ENCODE measurements at places on chromosomes 5 and 9.

DNA sequence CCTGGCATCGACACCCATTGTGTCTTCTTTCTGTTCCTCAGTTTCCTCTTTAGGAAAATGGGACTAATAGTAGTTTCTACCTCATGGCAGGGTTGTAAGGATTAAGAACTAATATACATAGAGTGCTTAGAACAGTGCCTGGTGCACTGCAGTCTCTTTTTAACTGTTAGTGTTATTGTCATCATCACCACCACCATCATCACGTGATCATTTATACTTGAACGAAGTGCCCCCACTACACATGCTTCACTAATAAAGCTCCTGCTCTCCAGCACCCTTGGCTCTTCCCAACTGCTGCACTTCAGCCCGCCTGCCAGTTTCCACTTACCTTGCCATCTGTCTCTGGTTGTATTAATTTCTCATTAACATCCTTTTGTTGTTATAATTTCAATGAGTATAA lies 35.8 kb upstream of the MAST4 start:
- DNase-seq: no peak

DNA sequence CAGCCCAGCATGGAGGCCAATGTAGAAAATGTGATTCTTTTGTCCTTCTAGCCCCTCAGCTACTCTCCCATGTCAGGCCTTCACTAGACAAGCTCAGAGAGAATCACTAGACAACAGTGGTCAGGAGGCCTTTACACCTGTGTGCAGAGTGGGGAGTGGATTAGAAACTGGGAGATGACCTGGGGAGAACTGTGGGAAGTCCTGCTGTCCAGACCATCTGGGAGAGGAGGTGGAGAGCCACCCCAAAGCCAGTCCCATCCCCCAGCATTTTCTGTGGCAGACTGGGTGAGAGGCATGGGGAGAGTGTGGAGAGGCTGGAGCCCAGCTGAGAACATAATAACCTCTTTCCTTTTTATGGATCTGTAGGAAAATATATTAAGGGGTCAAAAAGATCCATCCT lies 452.0 kb upstream of the DMAC1 start:
- DNase-seq: no peak

- DNase-seq: no peak
Observed at GRCh38 chr9:89605465-89606048, 745 bp downstream of the GADD45G start.

- DNase-seq: no peak
Observed at GRCh38 chr5:133853646-133854365, 114.6 kb downstream of the C5orf15 start.

DNA sequence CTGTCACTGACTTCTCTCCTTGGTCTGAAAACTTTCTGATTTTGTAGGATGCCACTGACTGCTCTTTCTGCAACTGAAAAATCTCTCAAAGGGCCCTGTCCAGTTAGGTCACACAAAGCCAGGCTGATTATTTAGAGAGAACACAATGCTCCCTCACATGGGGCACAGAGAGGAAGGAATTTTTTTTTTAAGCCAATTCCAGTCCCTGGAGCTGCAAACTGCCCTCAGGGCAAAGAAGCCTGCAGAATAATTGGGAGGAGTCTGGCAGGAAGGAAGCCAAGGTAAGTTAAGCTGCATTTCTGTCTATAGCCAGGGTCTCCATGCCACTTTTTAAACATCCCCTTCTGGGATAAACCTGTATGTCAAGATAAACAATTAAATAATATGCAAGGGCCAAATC lies 305.5 kb downstream of the ZSWIM6 start:
- no peak for DNase-seq

GRCh38 chr9:128887914-128888350 lies 6.0 kb downstream of the LRRC8A start:
- no peak for DNase-seq

- no peak for DNase-seq
Observed at GRCh38 chr5:42680046-42680445, 76.6 kb upstream of the CCDC152 start.

DNA sequence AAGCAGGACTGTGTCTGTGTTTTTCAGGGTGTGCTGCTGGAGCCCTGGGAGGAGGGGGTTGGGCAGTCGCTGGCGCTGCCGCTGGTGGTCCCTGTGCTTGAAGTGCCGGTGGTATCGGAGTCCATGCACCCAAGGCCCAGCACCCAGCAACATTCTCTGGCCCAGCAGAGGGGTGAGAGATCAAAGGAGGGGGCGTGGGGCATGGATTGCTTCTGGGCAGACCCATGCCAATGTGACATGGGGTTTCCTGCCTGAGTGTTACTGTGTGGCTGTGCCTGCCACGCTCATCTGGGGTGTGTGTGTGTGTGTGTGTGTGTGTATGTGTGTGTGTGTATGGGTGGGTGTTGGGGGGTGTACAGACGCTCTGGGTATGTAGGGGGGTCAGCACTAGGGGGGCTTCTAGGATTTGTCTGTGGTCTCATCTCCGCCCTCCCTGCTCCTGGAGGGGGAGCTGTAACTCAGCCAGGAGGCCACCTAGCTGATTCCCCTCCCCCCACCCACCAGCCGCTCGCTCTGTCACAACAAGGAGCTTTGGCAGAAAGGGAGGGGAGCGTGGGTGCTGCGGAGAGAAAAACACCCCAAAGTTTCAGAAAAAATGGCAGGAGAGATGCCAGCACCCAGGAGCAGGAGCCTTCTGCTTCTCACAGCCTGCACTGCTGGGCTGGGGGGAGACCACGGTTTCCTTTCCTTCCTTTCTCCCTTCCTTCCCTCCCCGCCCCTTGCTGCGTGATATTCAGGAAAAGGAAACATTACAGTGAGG lies 35.9 kb upstream of the HSPA9 start:
- no peak for DNase-seq

DNA sequence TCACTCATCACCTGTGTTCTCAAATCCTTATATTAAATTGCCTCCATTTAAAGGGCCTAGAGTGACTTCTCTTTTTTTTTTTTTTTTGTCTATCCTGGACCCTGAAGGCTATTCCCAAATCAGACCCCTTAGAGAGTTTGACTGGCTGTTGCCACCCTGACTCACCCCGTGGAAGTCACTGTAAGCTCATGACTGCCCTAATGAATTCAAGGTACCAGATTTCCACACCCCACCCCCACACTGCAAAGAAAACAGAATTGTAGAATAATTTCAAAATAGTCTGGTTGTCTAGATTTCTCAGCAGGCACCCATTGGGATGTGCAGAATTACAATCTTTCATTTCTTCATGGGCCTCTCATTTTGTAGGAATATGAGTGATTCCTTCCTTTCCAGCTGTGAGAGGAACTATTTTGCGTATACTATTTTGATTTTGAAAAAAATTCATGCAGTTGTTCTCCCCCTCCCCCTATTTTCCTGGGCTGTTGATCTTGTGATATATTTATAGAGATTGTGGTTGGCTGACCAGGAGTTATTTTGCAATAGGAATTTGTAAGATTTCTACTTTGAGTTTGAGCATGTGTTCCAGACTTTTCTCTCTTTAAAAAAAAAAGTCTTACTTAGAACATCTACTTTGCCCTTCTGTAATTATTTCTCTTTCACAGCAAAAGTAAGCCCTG lies 79.1 kb downstream of the ZNF618 start:
- DNase-seq: no peak

- no peak for DNase-seq
Observed at GRCh38 chr9:9817176-9817575, 795.6 kb downstream of the PTPRD start.

GRCh38 chr5:169022718-169023117 lies 278.2 kb downstream of the SLIT3 start:
- no peak for DNase-seq

GRCh38 chr9:95459851-95460517 lies 56.8 kb downstream of the PTCH1 start:
- DNase-seq: no peak

GRCh38 chr5:87076931-87077330 lies 190.8 kb upstream of the RASA1 start:
- no peak for DNase-seq

DNA sequence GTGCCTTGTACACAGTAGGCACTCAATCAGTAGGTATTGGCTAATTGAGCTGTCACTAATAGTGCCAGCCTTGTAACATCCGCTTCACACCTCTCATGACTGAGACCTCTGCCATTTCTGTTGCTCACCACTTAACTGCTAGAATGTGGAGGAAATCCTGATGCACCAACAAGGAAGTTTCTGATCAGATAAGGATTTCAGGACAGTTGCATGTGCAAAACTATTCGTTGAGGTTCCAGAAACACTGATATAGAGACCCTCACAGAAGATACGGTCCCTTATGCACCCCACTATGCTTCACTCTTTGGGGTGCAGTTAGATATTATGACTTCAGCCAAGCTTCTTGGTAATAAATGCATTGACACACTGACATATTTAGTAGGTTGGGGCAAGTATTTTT lies 10.7 kb downstream of the SAP30L start:
- DNase-seq: no peak

GRCh38 chr5:149221731-149222342 lies 49.8 kb upstream of the AFAP1L1 start:
- DNase-seq: no peak

GRCh38 chr9:70830618-70831017 lies 290.8 kb downstream of the TRPM3 start:
- DNase-seq: no peak

- no peak for DNase-seq
Observed at GRCh38 chr5:137265457-137265856, 233.7 kb downstream of the SPOCK1 start.

- no peak for DNase-seq
Observed at GRCh38 chr9:94677929-94678328, 38.6 kb upstream of the FBP1 start.

DNA sequence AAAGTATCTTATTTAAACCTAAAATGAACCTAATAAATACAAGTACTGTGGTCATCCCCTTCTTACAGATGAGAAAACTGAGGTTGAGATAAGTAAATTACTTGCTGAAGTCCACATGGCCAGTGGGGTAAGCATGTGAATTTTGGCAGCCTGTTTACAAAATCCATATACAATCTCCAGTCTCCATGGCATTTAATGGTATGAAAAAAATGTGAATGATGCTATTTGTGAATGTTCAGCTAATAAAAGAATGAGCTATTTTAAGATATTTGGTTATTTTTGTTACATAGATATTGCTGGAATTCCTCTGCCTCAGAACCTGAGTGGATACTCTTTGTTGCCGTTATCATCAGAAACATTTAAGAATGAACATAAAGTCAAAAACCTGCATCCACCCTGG lies 19.3 kb upstream of the GPR150 start:
- DNase-seq: no peak

DNA sequence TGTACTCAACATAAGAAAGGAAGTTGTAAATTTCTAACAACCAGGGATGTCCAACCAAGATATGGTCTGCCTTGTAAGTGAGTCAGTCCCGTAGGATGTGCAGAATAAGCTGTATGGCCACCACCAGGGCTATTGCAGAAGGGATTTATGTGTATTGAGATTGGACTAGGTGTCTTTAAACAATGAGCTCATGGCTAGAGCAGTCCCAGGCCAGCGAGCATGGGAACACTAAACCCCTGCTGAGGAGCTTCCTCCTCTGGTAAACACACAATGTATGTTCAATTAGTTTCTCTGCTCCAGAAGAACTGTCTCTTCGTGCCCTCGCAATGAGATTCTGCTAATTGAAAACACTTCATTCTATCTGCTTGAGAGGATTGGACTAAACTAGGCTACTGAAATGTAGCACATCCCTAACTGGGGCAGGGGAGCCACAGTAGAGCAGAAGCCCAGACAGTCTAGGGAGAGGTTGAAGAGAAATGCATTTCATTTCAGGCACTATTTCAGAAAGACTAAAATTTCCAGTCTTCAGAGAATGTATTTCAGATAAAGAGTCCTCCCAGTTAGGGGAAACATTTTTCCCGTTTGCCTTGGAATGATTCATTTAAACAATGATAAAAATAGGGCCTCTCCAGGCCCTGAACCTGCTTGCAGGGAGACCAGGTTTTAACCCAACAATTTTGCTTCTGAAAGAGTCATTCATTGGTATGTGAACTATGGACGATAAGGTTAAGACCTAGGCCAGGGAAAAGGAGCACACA lies 154.7 kb downstream of the FAM114A2 start:
- DNase-seq: no peak

- no peak for DNase-seq
Observed at GRCh38 chr5:133967698-133968203, 674 bp downstream of the C5orf15 start.
